Brain microvascular endothelial cell (primary cell): ENCODE measurements at places on chromosomes 11 and 22.

DNA sequence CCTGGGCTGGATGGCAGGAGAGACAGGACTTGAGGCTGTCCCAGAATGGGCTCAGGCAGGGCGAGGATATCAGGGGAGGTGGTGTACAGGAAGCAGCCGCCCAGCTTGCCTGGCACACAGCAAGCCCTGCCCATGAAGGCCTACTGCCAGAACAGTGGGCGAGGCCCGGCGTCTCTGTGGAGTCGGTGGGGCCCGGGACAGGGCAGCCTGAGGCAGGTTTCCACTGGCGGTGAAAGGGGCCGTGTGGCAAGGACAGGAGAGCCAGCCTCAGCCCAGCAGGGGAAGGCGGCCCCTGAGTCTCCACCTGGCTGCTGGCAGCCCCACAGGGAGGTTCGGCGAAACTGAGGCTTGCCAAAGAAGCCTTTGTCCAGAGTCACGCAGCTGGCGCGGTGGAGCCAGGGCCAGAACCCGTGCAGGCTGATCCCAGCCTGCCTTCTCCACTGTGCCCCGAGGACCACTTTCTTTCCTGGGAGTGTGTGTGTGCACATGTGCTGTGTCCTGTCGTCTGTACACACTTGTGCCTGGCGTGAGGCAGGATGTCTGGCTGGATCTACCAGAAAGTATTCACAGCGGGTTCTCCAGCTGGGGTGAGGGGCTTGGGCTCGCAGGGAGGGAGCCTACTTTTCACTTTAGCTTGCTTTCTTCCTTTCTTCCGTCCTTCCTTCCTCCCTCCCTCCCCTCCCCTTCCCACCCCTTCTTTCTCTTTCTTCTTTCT is 1.2 kb downstream of the TSPO start:
- no peak for DNase-seq

GRCh38 chr11:115334932-115335788 is 169.1 kb downstream of the CADM1 start:
- no peak for DNase-seq

GRCh38 chr11:120169981-120170698 is 32.2 kb upstream of the TRIM29 start:
- no peak for DNase-seq

GRCh38 chr11:130204703-130205095 is 45.1 kb downstream of the ST14 start:
- no peak for DNase-seq

DNA sequence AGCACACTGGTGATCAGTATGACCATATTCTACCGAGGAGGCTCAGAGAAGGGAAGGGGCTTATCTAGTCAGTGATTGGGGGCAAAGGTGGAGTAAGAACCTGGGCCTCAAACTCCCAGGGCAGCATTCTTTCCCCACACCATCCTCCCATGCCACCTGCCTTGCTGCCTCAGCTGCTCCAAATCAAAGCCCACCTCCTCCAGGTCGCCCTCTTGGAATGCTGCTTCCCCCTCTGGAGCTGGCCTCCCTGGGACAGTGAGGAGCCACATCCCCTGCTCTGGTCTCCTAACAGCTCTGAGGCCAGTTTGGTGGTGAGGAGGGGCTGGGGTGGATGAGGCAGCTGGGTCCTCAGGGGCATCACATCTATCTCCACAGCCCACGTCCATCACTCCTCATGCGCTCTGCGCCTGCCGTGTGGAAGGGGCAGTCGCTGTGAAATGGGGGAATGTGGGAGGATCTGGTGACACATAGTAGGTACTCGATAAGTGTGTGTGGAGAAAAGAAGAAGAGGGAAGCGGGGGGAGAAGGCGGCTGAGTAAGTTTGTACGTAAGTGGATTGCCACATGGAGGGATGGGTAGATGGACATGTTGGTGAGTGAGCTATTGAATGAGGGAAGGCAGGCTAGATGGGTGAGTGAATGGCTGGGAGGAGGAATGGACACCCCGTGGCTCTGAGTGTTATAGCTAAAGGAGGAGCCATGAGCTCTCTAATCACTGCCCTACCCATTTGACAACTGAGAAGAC is 16.1 kb upstream of the ARHGEF17 start:
- no peak for DNase-seq

DNA sequence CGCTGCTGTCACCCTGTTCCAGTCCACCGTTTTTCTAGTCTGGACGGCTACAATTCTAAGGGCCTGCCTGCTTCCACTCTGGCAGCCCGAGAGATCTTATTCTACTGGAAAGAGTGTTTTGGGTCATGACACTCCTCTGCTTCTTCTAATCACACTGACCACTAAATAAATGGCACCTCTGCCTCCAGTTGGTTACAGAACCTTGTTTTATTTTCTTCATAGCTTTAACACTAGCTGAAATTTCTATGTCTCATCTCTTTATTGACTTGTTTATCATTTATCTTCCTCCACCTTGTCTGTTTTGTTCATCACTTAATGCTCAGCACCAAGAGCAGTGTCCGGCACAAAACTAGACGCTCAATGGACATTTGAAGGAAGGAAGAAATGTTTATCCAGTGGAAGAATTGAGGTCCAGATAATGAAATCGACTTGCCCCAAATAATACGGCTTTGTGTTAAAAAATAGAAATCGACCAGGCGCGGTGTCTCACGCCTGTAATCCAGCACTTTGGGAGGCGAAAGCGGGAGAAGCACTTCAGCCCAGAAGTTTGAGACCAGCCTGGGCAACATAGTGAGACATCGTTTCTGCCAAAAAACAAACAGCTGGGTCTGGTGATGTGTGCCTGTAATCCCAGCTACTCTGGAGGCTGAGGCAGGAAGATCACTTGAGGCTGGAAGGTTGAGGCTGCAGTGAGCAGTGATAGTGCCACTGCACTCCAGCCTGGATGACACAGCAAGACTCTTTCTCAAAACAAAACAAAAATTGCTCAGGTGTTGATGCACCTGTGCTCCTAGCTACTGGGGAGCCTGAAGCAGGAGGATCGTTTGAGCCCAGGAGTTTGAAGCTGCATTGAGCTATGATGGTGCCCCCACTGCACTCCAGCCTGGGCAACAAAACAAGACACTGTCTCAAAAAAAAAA is 693 bp upstream of the PRR14L start:
- DNase-seq: no peak

DNA sequence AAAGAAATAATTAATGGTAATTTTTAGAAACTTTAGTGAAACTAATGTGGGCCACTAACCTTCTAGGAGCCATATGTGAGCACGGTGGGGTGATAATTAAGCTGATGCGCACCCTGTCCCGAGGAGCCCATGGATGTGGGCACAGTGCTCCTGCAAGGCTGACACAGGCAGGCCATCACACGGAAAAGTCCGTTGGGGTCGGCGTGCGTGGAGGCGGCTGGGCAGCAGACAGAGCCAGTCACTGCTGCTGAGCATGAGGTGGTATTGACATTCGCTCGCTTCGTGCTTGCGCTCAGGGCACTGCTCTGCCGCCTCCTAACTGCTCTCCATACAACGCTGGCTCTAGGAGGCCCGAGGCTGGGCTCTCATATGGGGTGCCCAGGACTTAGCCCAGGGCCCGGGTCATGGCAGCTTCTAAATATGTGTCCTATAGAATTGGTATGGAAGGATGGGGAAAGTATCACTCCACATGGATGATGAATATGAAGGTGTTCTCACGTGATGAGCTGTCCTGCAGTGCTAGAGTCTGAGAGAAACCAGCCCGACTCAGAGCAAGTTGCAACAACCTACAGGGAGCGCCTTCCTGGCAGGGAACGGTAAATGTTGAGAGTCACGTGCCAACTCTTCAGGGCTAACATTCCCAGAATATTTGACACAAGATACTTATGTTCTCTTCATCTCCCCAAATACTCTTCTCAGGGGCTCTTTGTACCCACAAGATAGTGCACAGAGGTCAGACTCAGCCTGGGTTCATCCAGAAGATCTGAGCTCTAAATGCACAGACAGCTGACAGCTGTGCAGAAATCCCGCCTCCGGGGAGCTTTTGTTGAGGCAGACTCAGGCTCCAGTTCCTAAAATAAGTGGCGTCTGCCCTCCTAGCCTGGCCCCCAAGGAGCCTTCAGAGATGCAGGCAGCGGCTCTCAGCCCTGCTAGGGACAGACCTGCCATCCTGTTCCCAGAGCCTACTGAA is 50.6 kb upstream of the ARFGAP3 start:
- DNase-seq: no peak

GRCh38 chr11:19805827-19806226 is 93.2 kb downstream of the NAV2 start:
- no peak for DNase-seq
